Endothelial cell of umbilical vein (primary cell): ENCODE measurements at places on chromosomes 7 and 10.

GRCh38 chr10:12974491-12975199 lies 26.9 kb downstream of the CCDC3 start:
- no peak for DNase-seq

DNA sequence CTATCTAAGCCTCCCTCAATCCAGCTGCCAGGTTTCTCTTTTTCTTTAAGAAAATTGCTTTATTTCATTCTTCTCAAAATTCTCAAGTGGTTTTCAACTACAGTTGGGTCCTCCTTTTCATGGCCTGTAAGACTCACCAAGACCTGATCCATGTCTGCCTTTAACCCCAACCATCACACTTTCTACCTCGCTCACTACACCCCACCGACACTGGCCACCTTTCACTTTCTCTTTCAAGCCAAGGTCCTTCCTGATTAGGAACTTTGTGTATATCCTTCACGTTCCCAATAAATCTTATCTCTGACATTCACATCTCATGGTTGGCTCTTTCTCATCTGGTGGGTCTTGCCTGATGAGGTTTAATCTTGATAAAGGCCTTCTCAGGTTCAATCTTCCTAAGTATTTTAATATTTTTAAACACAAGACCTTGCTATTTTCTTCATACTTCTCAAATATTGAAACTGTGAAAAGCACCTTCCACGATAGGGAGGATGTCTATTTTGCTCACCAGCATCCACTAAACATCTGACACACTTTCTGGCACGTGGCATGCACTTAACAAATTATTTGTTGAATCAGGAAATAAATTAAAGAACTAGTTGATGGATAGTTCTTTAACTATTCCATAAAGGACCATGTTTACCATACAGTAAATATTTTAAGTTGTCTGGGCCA lies 624.8 kb downstream of the GRID1 start:
- DNase-seq = no peak

GRCh38 chr10:1923998-1924397 lies 186.7 kb upstream of the ADARB2 start:
- no peak for DNase-seq

DNA sequence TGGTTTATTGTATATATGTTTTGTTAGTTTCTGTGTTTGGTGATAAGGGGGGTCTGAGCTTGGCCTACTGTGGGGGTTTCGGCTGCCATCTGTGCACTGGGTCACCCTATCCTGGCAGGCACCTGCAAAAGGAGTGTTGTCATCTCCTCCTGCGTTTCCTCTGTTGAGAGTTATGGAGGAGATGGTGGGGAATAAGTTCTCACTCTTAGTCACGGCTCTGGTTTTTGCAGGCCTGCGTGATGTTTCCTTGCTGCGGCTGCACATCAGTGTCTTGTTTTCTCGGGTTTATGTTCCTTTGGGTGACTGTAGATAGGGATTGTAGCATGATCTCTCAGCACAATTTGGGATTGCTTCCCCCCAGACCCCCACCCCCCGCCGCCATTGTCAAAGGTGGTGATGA lies 36.8 kb downstream of the CCM2 start:
- no peak for DNase-seq

DNA sequence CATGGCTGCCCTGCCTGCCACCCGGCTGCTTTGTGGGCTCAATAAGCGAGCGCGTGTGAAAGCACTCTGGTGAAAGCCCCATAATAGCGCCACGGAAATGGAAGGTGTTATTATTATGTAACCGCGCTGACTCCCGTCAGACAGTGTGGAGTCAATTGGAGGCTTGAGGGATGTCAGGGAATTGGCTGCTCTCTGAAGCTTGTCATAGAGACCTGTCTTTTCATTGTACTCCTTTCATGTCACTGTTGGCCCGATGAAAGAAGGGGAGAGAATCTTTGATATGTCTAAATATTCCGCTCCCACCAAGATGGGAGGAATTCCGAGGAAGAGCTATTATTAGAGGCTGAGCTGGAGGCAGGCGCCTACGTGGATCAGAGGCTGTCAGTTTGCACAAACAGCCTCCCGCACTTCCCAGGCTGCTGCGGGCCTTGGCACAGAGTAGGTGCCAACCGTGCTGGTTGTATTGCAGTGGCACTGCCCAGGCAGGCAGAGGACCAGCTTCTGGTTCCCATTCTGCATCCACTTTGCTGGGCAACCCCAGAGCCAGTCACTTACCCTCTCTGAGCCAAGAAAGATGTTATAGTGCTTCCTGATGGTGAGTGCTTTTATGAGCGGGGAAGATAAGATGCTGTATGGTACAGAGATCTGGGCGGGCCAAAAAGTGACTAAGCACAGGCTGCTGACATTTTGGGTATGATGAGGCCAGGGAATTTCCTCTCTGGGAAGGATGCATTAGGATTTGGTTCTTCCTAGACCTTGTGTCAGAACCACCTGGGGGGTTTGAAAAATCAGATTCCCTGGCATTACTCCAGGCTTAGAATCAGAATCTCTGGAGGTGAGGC lies 151.4 kb downstream of the RPS24 start:
- no peak for DNase-seq

GRCh38 chr7:101588131-101588935 lies 40.8 kb downstream of the MYL10 start:
- no peak for DNase-seq

- no peak for DNase-seq
These were observed 10.5 kb downstream of the AKR1D1 start for GRCh38 chr7:138086563-138087270.

DNA sequence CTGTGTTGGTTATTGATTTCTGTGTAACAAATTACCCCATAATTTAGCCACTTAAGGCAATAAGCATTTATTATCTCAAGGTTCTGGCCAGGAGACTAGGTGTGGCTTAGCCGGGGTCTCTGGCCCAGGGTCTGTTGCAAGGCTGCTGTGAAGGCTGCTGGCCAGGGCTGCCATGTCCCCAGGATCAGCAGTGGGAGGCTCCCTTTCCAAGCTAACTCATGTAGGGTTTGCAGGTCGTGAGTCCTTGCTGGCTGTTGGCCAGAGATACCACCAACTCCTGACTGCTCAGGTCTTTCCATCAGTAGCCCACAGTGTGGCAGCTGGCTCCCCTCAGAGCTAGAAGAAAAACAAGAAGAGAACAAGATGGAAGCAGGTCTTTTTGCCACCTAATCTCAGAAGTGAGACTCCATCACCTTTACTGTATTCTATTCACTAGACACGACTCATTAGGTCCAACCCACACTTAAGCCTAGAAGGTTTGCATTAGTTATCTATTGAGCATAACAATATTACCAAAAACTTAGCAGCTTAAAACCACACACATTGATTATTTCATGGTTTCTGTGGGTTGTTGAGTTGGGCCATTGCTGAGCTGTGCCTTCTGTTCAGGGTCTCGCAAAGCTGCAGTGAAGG lies 185.6 kb downstream of the PFKFB3 start:
- DNase-seq = no peak

GRCh38 chr10:112843623-112844022 lies 106.4 kb upstream of the TCF7L2 start:
- no peak for DNase-seq

DNA sequence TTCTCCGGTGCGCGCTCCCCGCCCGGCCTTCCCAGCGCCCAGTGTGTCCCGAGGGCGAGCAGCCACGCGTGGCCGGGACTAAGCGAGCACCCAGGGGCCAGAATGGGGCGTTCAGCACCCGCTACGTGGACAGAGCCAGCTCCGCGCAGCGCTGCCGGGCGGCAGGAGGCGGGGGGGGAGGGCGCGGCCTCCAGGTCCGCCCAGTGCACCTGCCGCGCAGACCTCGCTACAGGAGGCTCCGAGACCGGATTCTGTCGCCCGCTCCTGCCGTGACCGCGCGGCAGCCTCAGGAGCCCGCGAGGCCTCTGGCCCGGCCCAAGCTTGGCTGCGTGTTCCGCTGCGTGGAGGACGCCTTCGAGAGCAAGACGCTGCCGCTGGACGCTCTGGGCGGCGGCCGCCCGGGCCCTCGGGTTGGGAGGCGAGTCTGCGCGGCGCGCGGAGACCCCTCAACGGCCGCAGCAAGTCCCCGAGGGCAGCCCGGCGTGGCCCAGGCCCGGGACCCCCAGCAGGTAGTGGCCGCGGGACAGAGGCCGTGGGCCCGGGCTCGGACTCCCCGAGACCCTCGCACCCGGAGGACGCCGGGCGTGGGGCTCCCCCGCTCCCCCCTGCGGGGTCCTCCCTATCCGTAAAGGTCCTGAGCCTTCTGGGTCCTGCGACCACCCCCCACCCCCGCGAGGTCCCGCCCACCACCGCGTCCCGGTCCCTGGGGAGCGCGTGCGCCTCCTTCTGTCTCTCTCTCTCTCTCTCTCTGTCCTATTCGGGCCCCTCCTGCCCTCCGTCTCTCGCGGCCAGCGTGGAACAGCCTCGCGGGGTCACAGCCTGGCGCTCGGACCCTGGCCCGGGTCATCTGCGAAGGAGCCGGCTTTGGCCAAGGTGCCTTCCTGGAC lies 904 bp upstream of the DPYSL4 start:
- DNase-seq = peak; percentile 26

- DNase-seq = no peak
These were observed 171.9 kb upstream of the NRP1 start for GRCh38 chr10:33506391-33506790.

DNA sequence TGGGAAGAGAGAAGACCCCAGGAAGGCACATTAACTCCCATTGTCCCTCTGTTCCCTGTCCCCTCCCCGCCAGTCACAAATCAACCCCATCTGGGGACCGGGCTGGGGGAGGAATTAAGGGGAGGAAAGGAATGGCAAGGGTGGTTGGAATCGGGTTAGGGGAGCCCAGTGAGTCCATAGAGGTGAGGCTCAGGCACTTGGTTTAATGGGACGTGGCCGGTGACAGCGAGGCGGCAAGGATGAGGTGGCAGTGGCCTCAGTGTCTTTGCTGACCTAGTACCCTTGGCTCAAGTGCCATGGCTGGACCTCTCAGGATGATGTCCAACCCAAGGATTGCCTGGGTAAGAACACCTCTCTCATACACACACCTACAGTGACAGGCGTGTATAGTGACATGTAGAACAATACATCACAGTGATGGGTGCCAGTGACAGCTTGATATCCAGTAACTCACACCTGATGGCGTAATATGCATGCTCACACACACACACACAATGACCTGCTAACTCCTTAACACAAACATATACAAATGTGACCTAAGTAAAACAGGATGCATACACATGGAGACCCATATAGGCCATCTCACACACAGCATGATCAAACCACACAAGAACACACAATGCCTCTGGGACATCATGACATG lies 12.3 kb downstream of the KCNIP2 start:
- no peak for DNase-seq
